ENCODE measurements at places on chromosomes 1 and 21. TPM values are rescaled to one million over a fixed set of nuclear protein-coding genes. Genes with fewer than 3 reads are reported as not detected.

Gene PBX1
- total RNA-seq = not detected

GRCh38 chr21:34995979-34996303 lies 53.2 kb downstream of the RUNX1 start:
- DNase-seq = no peak
- no peak overlapping the region for H3K4me3 ChIP-seq
- peaks cover 2% of the 10 kb centered on the region for H3K36me3 ChIP-seq
- H3K27me3 ChIP-seq = peaks cover 14% of the 10 kb centered on the region
- no peak overlapping the region for H3K27ac ChIP-seq

DNA sequence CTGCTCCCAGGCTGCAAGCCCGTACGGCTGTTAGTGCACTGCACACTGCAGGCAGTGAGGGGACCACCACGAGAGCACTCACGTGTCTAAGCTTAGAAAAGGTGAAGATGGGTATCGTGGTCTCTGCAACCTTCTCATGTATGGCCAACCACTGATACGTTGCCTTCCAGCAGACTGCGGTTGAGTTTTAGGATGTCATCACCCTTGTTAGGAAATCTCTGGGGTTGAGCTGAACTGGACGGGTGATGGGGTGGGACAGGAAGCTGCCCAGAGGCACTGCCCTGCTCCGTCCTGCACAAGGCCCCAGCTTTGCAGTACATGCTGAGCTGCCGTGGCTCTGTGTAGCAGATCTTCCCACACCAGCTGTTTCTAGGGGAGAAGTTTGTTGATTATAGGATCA lies 43.3 kb downstream of the FAAP20 start:
- H3K36me3 ChIP-seq = peaks cover 9% of the 10 kb centered on the region
- peaks cover 26% of the 10 kb centered on the region for H3K4me1 ChIP-seq
- no peaks in the 10 kb centered on the region for H3K27me3 ChIP-seq

DNA sequence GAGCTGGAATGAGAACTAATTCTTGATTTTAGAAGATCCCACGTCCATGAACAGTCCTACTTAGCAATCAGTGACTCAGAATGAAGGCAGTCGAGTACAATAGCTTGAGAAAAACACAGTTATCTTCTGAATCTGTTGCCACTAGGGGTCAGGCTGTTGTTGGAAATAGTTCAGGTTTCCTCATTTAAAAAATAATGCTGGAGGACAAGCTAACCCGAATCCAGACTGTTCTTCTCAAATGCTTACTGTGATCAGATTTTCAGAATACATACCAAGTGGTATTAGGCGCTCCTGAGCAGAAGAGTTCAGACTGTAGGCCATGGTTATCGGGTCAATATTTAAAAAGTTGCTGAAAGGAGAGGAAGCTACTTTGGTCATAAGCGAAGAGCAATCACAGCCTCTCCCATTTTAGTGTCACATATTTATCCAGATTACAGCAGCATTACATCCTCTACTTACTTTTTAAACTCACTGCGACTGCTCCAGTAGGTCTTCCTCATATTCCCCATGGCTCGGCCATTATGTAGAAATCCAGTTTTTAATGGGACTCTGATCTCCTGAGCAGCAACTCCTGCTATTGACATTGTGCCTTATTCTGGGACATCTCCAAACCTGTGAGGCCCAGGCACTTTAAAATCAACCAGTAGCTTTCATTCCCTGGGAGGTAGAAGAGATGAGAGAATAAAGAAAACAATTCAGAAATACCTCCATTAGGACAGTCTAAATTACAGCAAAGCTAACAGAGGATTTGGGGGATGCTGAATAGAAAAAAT lies 10.9 kb downstream of the ERRFI1 start:
- no peaks in the 10 kb centered on the region for H3K4me1 ChIP-seq
- no peak overlapping the region for H3K27ac ChIP-seq
- peak; percentile 62 for DNase-seq
- no peak overlapping the region for H3K4me3 ChIP-seq
- peaks cover 19% of the 10 kb centered on the region for H3K27me3 ChIP-seq
- no peaks in the 10 kb centered on the region for H3K36me3 ChIP-seq

GRCh38 chr21:27475363-27475955 lies 508.6 kb upstream of the ADAMTS5 start:
- no peaks in the 10 kb centered on the region for H3K4me1 ChIP-seq
- H3K36me3 ChIP-seq = no peaks in the 10 kb centered on the region
- DNase-seq = no peak
- H3K27ac ChIP-seq = no peak overlapping the region
- no peaks in the 10 kb centered on the region for H3K27me3 ChIP-seq

DNA sequence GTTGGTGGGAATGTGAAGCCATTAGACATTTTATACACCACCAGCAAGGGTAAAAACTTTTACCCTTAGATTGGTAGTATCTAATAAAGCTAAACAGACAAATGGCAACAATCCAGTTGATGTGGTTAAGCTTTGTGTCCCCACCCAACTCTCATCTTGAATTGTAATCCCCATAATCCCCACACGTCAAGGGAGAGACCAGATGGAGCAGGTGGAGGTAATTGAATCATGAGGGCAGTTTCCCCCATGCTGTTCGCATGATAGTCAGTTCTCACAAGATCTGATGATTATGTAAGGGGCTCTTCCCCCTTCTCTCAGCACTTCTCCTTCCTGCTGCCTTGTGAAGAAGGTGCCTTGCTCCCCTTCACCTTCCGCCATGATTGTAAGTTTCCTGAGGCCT lies 602.3 kb downstream of the NUF2 start:
- no peak for DNase-seq
- H3K27ac ChIP-seq = no peak overlapping the region
- H3K4me1 ChIP-seq = no peaks in the 10 kb centered on the region
- no peaks in the 10 kb centered on the region for H3K27me3 ChIP-seq

Gene TTC24
- 18.6 TPM for total RNA-seq

Data from activated CD8-positive, alpha-beta T cell treated with anti-CD3 and anti-CD28 coated beads, Interleukin-2, amount 10 ng/mL, durations not matched to agents 7 days and 5 days (primary cell).